NCI-H2171 treated with DMSO at 0.1 percent for 48 hours (cell line): ENCODE measurements at places on chromosomes 7 and 10.

- DNase-seq, result no peak
Observed at GRCh38 chr10:115044891-115045290, 48.3 kb upstream of the ATRNL1 start.

GRCh38 chr10:34151931-34152330 lies 663.2 kb downstream of the PARD3 start:
- no peak for DNase-seq

- no peak for DNase-seq
Observed at GRCh38 chr7:155268921-155269650, 28.6 kb upstream of the INSIG1 start.

GRCh38 chr7:7641129-7641663 lies 644 bp downstream of the UMAD1 start:
- peak; percentile 59 for DNase-seq

DNA sequence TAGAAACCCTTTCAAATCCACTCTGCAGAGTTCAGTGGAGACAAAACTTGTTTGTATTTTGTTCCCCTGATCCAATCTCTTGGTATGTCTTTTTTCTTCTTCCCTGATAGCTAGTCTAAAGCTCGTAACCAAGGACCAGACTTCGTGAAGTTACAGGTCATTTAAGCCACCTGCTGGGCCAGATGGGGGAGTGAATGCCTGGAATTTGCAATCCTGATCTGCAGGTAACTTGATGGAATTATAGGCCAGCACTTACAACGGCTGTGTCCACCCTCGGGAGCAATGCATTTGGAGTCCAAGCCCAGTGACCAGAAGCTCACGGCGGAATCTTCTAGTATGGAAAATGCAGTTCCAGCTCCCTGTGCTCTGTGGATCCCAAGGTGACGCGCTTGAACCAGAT lies 566.9 kb downstream of the TCERG1L start:
- DNase-seq, result no peak
